ENCODE measurements at places on chromosomes 11 and 22. TPM values are rescaled to one million over a fixed set of nuclear protein-coding genes. Genes with fewer than 3 reads are reported as not detected.
A peak's percentile ranks its signal among the peaks of the same experiment; 100 is the strongest.

- DNase-seq: peak; percentile 81
Measured at GRCh38 chr22:38056969-38057891, at the start of gene PICK1. PICK1 (plus strand) TSS chr22:38057404; CDS start chr22:38057810, 406 bp downstream.

DNA sequence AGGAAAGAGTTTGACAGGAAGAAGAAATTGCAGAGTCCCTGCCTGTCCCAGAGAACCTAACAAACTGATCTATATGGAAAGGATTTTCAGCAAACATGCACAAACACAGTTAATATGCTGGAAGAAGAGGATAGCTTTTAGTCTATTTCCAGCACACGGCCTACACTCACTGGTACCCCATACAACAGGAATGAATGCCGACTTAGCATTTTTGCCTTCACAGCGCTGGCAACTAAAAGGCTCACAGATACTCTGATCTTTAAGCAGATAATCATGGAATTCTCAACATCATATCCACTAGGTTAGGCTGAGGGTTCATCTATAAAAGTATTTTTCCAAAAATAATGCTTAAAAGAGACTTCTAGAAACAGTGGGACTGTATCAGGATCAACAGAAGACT, 9.8 kb upstream of the TUBA8 start:
- no peak for DNase-seq

- DNase-seq: no peak
Measured at GRCh38 chr11:66505276-66505816, 5.1 kb upstream of the BBS1 start.

- DNase-seq: no peak
Measured at GRCh38 chr22:37501610-37502341, 15.6 kb upstream of the MFNG start.

DNA sequence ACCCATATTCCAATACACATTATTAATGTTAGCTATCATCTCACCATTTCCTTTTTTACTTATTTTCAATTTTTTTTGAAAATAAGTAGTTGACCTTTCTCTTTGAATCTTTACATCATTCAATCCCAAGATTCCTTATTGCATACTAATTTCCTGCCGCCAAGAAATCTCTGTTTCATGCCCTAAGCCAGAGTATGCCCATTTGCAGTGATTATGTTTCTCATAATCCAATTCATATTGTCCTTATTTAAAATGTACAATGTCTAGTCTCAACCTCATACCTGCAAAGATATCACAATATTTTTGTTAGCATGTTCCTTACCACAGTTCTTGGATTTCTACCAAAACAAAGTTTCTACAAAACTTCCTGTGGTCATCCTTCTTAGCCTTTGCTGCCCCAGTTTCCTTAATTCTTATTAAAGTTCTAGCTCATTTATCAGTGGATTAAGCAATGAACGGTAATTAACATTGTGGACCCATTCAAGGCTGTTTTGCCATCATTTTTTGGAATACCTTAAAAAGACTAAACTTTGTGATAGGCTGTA, 75.3 kb downstream of the CD44 start:
- no peak for DNase-seq

DNA sequence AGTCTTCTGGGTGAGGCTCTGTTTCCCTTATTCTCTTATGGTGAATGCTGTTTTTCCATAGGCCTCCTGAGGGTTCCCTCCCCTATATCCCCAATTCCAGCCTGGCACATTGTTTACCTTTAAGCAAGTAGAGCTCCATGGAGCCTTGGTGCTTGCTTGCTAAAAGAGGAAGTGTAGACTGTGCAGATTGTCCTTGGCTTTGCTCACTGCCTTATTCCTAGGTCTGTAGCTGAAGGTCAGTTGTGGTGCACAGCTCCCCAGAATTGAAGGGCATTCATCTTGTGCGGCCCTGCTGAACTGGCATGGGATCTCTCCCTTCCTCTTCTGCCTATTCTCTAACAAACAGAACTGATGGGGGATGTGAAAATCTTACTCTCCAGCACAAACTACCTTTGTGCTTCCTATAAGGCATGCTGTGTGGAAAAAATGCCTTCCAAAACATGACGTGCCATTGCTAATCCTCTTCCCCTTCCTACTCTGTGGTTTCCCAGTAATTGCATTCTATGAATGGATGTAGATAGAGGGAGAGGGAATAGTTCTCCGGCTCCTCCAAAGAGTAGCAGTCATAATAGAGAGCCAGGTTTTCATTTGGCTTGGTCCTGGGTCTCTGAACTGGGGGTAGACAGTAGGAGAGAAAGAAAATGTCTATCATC, 34.2 kb upstream of the PLET1 start:
- no peak for DNase-seq

GRCh38 chr11:32511926-32512325, 71.7 kb upstream of the EIF3M start:
- DNase-seq: peak; percentile 62

- DNase-seq: no peak
Measured at GRCh38 chr11:123413636-123414035, 16.4 kb upstream of the GRAMD1B start.

DNA sequence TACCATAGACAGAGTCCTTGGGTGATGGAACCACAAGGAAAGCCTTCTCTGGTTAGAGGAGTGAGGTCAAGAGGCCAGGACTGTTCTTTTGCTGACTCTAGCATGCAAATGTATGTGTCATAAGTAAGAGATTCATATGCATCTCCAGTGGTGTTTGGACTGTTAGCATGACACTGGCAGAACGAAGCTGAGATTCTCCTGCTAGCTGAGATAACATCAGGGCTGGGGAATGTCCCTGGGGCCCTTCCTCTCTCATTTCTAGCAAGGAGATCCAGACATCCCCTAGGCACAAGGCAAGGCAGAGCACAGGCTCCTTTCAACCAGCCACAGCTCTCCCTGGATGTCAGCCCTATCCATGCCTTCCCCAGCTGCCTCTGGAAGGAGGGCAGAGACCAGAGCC, 711.3 kb downstream of the OPCML start:
- no peak for DNase-seq

DNA sequence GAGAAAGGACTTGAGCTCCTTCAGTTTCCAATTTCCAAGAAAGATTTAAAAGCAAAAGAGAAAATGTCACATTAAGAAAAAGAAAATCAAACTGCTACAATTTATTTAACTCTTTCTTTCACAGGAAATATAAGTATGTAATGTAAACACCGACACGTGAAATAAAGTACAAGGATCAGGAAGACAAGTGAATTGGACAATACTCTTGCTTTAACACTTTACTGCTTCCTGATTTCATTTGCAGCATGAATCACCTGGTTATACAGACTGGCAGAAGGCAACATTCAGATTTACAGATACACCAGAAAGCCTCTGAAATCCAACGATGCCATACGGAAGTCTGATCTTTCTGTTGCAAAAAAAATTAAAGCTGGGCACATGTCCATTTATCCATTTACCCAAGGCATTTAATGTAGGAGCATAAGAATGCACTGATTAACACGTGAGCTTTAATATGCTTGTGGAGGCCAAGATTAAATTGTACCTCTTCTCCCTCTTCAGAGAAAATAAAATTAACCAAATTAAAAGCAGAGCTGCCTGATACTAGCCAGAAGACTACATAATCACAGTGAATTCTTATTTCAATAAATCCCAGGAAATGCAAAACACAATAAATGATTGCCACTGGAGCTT, 16.0 kb upstream of the PPP2R1B start:
- DNase-seq: no peak

DNA sequence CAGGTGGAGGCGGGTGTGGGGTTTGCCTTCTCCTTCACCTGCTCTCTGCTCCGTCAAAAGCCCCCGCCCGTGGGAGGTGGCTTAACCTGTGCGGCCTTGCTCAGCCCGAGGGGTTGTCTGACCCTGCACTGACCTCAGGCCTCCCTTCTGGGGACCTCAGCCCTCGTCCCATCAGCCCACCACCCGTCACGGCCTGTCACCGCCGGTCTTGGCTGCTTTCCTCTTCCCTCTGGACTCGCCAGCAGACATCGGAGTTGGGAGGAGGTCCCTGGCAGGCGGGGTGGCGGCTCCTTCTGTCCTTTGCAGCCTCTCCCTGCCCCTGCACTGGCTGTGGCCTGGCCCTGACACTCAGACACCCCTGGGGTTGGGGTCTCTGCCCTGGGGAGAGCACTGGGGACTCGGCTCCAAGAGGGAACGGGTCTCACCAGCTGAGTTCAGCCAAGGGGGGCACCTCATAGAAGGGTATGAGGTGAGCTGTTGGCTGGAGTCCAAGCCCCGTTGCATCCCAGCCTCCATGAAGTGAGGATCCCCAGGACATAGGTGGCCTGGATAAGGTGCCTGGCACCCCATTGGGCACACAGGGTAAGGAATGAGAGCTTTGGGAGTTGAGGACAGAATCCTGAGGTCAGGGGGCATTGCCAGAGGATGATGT, 999.6 kb downstream of the BRD1 start:
- DNase-seq: no peak

GRCh38 chr11:47278058-47278457, 8.1 kb downstream of the MADD start:
- no peak for DNase-seq

DNA sequence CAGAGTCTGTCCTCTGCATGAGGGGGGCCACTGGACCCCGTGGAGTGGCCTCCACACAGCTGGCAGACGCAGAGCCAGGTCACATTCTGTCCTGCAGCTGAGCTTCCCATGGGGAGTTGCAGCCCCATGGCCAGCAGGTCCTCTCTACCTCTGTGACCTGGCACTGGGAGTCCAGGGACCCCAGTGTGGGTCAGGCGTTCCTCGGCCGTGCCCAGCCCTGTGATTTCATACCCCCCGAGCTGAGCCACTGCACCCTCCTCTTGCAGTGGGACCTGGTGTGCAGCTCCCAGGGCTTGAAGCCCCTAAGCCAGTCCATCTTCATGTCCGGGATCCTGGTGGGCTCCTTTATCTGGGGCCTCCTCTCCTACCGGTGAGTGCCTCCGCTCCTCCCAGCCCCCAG, 32.2 kb upstream of the SLC22A12 start:
- no peak for DNase-seq

The IL17REL gene
- total RNA-seq: not detected

The APOA4 gene
- not detected for total RNA-seq
